ENCODE measurements at places on chromosomes 5 and 9. TPM values are rescaled to one million over a fixed set of nuclear protein-coding genes. Genes with fewer than 3 reads are reported as not detected.

DNA sequence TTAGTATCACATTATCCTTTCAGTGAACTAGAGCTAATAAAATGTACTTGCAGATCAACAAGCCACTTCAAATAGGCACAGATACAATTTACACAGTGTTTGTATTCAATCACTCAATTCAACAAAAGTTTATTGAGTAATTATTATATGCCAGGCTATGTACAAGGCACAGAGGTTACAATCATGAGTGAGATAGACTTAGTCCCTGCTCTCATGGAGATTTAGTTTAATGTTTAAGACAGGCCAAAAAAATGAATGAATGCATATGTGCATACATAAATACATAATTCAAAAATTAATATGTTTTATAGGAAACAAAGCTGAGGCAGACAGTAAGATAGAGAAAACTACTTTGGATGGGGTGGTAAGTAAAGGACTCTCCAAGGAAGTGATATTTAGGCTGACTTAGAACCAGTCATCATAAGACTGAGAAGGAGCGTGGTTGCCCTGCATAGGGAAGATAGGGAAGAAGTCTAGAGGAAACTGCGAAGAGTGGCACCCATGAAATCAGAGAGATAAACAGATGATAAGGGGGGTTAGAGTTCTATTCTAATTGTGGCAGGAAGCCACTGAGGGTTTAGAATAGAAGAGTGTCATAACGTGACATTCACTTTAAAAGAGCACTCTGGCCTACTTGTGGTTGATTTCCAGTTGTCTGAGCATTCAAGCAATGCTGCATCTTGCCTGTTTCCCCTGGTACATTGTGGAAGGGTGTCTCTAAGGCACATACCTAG is 49.7 kb upstream of the GRAMD2B start:
- no peak for DNase-seq

DNA sequence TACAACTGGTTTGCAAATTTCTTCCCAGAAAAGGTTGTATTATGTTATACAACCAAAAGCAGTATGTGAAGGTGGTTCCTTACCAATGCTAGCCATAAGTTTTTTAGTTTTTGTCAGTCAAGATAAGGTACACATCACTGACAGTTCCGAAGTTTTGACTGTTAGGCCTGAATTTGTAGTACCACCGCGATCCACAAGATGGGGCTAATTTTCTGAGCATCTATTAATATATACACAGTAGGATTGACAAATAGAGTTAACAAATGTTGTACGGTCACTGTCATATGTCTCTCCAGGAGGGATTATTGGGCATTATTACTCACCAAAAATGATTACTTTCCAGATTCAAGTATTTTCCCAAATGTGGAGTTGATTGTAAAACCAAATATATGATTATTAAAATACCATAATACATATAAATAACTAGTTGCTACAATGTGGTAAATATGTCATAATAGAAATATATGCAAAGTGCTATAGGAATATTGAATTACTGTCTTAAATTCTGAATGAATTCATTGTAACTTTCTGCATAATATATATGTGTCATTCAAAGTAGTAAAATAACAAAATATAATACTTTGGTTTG is 28.4 kb upstream of the LRRC19 start:
- no peak for DNase-seq

DNA sequence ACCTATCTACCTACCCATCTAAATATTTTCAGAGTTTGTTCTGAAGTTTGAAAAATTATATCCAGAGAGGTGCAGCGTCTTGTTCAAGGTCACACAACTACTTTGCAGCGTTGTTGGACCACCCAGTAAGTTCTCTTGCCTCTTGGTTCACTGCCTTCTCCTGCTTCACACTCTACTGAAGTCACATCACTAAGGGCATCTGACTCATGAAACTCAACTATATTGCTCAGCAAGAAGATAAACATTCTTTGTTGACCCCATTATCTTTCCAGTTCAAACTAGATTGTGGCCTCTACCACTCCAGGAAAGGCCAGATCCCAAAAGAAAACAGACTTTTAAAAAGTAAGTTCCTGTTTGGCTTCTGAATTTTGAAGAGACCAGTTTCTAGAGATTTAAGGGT is 326.9 kb downstream of the SLIT3 start:
- no peak for DNase-seq

GRCh38 chr5:149730620-149731331 is 666 bp downstream of the PPARGC1B start:
- peak; percentile 80 for DNase-seq

- no peak for DNase-seq
These were observed 86.9 kb upstream of the IL12B start for GRCh38 chr5:159417170-159417569.

The DCP2 gene
- total RNA-seq, result 18.1 TPM

The AK1 gene
- total RNA-seq, result 880 TPM

The ANKRD20A1 gene
- total RNA-seq, result 1.7 TPM

Measured in Right ventricle myocardium inferior (tissue), 1 donor.